Lung (tissue), 17 donors: ENCODE measurements at places on chromosomes 3 and 15. TPM values are rescaled to one million over a fixed set of nuclear protein-coding genes. Genes with fewer than 3 reads are reported as not detected.

DNA sequence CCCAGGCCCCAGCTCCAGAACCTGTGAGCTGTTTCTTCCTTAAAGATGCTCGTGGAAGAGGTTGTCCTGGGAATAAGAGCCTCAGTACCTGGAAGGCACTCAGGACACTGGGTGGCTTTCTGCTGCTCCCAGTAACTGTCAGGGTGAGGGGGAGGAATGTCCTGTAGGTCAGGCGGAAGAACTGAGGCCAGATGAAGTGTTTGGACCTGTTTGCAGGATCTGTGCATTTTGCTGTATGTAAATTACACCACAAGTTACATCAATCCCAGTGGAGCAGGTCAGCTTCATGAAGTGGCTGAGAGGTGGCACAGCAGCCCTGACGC lies 27.1 kb downstream of the HDAC11 start:
- no peak for DNase-seq

GRCh38 chr3:31356941-31357340 lies 175.8 kb upstream of the STT3B start:
- no peak for DNase-seq

Gene LRRIQ4
- total RNA-seq, result 0.09 TPM

DNA sequence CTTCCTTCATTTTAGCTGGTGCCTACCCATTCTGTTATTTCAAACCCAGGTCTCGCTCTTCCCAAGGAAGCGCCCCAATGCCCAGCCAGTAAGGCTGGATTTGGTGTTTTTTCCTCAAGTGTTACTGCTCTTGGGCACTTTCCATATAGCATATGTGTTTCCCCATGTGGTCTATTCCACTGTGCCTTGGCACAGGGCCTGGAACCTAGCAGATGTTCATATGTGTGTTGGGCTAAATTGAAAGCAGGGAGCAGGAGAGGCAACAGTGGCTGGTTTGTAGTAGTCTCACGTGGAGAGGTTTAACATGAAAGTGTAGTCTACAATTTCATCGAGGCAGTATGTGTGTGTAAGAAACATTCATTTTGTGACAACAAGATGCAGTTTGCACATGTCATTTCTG lies 48.2 kb upstream of the TEX264 start:
- DNase-seq, result peak; percentile 86

- no peak for DNase-seq
Observed at GRCh38 chr3:66376568-66376967, 124.3 kb downstream of the LRIG1 start.

DNA sequence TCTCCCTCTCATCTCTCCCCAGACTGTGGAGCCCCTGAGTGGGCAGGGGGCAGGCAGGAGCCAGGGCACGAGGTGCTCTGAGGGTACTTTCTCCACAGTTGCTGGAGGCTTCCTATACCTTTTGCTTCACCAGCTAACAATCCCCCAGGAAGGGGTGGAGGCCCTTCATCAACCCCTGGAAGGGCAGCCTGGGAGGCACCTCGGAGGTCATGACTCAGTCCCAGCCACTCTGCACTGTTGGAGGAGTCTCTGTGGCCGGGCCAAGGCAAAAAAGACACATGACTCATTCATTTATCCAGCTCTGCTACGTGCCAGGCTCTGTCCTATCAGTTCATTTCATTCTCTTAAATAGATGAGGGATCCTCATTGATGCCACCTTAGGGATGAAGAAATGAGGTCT lies 15.6 kb upstream of the KY start:
- no peak for DNase-seq

GRCh38 chr3:50806806-50807205 lies 132.1 kb downstream of the DOCK3 start:
- no peak for DNase-seq

Gene GOLGA8G
- total RNA-seq, result not detected

GRCh38 chr3:180062771-180063170 lies 26.0 kb upstream of the PEX5L start:
- peak; percentile 1 for DNase-seq

DNA sequence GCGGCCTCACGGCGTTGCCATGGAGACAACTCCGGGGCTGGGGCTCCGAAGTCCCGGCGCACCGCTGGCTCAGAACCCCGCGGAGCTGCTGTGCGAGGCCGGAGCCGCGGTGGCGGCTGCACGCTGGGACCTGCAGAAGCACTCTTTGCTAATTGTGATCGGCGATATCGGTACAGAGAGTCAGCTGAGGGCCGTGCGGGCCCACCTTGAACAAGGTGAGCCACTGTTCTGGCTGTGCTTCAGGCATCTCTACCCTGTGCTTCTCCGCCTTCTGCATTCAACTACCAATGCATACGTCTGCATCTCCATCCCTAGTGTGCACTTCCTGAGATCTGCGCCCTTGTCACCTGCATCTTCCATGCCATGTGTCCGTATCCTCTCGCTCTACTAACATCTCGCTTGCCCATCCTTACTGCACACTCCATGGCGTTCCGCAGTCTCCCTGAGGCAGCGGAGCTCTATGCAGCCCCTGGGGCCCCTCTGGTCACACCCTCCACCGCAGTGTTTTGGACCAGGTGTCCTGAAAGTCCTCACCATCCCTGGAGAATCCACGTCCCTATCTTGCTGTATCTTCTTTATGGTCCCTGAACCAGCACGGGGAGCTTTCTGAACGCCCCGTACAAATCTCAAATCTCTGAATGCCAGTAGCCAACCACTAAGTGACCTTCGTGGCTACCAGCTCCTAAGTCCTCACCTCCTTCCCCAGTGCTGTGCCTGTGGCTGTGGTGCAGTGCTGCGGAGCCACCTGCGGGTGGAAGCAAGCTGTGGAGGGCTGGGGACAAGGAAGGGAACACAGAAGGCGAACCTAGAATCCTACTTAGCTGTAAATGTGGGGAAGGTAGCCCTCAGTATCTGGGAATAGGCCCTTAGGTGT lies 6.2 kb upstream of the MAP1A start:
- peak; percentile 13 for DNase-seq

- no peak for DNase-seq
Observed at GRCh38 chr3:159401069-159401468, 587.6 kb upstream of the IL12A start.

- DNase-seq, result no peak
Observed at GRCh38 chr3:187398955-187399354, 30.8 kb downstream of the RTP4 start.

GRCh38 chr3:144054766-144055165 lies 83.1 kb downstream of the DIPK2A start:
- DNase-seq, result no peak

Gene SLC38A3
- 0.43 TPM for total RNA-seq

DNA sequence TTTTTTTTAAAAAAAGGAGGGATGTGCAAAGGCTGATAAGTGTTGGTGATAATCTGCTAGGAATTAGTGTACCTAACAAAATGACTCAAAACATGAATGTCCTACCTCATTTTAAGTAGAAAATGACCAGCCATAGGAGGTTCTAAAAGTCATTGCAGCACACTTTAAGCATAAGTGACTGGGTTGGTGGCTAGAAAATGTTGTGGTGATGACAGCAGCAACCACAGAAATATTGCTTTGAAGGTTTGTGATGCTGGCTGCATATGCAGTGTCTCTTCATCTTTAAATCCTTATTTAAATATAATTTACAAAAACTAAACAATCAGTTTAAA lies 55.2 kb downstream of the CMSS1 start:
- no peak for DNase-seq

DNA sequence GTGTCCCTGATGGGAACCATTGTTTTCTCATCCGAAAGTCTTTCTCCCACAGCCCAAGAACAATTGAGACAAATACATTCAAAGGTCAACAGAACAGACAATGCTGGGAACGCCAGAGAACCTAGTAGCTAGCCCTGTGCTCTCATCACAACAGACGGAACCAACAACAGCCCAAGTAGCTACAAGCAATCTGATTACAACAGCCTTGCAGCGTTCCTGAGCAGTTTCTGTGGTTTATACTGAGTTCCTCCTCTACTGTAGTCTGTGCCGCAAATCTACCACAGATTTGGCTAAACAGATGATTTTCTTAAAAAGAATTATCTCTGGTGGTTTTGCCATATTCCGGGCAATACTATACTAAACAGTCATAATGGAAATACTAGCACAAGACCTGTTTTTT lies 435.6 kb downstream of the MECOM start:
- DNase-seq, result no peak

- DNase-seq, result peak; percentile 3
Observed at GRCh38 chr3:46897829-46898320, 20.4 kb downstream of the PTH1R start.

DNA sequence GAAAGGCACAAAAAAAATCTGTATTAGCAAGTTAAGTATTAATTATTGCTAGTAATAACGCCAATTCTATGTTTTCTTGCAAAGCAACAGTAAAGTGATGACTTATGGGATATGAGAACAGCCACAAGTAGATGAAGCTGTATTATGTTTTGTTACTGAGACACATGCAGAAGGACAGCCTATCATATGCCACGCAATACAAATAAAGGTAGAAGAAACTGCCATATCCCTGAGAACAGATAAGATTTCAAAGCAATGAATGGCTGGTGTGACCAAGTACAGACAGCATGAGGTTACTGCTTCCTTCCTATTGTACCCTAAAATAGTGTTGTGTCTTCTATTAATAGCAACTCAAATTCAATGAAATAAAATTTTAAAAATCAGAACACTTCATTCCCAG lies 26.7 kb downstream of the STAG1 start:
- no peak for DNase-seq

Gene TMCO5A
- total RNA-seq, result not detected

Gene STRIT1
- total RNA-seq, result not detected

- no peak for DNase-seq
Observed at GRCh38 chr3:127107002-127107401, 85.9 kb upstream of the PRR23E start.

GRCh38 chr15:76449455-76449854 lies 112.9 kb downstream of the ISL2 start:
- DNase-seq, result no peak

GRCh38 chr15:57114070-57114469 lies 195.6 kb downstream of the TCF12 start:
- no peak for DNase-seq
